ENCODE measurements at places on chromosomes 5 and 9.

DNA sequence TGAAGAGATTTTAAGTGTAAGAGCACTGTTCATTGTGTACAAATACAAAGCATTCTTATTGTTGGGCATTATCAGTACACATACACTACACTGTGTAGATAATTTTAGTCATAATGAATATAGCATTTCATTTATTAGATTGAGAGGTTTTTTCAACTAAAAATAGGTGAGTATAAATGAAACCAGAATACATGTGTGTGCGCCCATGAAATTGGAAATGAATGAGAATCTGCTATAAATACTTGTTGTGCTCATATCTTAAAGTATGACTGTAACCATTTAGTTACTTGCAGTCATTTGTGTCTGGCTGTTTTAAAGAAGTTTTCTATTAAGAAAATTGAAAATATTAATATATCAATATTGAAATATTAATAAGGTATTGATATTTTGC lies 189.0 kb upstream of the MEF2C start:
- DNase-seq: peak; percentile 74

GRCh38 chr5:55868846-55869245 lies 17.7 kb downstream of the IL31RA start:
- no peak for DNase-seq

- DNase-seq: peak; percentile 33
These were observed 8.5 kb downstream of the DMXL1 start for GRCh38 chr5:119079318-119079921.

DNA sequence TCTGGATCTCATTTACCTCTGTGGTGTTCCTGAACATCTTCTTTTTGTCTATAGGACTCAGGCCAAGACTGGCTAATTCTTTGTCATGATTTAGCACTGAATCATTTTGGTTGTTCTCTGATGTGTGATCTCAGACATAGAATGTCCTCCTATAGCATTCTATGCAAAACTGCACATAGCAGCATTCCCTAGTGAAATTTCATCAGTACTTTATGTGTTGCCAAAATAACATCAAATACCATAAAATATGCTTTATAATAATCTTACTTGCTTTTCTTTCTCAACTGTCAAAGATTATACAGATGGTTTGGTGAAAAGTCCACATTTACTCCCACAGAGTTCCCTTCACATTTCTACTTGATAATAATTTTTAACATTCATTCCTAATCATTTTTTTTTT lies 115.7 kb upstream of the MPDZ start:
- no peak for DNase-seq

DNA sequence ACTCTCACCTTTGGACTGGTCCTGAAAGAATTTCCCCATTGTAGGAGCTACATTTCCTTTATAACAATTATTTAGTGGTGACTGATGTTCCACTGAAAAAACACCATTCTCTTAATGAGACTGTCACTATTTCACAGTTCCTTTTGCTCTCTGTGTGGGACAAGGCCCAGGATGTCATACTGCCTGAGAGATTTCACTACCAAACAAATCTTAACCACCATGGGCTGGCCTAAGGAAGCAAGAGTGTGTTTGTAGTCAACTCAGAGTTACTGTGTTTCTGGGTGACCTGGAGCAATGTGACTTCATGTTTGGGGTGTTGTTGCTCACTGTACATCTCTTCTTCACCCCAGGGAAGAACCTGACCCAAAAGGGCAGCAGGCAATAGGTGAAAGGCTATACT lies 50.1 kb upstream of the ZNF608 start:
- DNase-seq: peak; percentile 67

DNA sequence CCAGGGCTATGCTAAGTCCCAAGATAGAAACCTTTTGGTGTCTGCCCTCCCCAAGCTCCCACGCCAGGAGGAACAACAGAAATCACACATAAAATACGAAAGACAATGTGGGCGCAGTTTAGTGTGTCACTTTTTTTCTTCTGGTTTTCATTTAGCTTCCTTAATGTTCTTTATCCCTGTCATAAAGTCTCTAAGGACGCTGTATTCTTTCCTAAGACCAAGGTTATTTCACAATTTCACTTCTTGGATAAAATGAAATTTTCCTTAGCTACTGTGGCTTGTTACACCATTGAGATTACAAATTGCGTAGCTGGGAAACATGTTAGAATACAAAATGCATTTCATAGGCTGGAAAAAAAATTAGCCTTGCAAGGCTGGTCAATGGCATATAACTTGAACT lies 85.4 kb downstream of the GLIS3 start:
- DNase-seq: no peak

- no peak for DNase-seq
These were observed 8.5 kb downstream of the ANKS6 start for GRCh38 chr9:98787766-98788335.

GRCh38 chr9:92535940-92536850 lies at the start of gene ECM2:
Gene ECM2 (minus strand): TSS chr9:92535990. CDS start chr9:92522866, 13,124 bp downstream.
- no peak for DNase-seq

- DNase-seq: no peak
These were observed 22.2 kb downstream of the GLE1 start for GRCh38 chr9:128526720-128527119.

DNA sequence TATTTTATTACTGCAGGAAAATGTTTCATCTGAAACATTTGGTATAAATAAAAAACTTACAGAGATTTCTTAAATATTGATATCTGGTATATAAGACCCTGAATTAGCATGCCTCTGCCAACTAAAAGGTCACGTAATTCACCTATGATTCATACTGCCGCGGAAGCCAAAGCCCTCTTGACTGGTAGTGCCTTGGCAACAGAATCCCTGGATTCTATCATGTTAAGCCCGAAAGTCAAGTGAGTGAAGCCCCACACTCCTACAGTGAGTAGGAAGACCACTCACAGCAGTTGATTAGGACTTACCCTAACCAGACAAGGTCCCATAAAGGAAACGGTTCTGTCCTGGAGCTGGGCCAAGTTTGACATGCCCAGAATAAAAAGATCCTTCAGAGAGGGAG lies 175.6 kb upstream of the NREP start:
- DNase-seq: no peak
